Left kidney (tissue), 8 donors: ENCODE measurements at places on chromosomes 7 and 10. TPM values are rescaled to one million over a fixed set of nuclear protein-coding genes. Genes with fewer than 3 reads are reported as not detected.

Gene STN1
- polyA plus RNA-seq = 24.1 TPM

DNA sequence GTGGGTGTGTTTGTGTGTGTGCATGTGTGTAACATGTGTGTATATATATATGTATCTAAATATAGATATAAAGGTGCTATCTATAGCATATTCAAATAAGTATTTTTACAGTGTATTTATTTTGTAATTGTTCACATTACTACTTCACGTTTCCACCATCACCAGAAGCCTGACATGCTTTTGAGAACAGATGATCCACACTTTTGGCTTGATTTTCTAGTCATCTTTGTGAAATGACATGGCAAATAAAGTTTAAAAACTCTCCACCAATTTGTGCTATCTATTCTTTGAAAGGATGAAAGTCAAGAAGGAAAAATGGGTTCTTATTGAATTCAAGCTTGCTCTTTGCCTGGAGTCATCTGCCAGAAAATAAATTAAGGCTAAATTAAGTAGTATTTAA lies 294.0 kb upstream of the AKR1E2 start:
- no peak for DNase-seq

DNA sequence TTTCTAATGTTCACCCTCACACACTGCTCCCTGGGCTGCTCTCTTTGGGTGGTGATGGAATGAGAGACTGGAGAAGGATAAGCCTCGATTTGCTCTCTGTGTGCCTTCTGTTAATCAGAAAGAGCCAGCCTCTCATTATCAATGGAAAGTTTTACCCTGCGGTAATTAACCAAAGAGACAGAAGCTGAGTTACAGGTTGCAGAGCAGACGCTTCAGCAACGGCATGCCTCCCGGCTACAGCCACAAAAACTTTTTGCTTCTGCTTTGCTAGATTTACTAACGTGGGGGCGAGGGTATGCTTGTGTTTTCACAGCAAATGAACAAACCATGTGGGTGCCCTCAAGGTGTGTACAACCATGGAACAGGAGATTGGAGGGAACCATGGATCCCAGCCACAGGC lies 18.0 kb downstream of the GIMAP4 start:
- DNase-seq = no peak

DNA sequence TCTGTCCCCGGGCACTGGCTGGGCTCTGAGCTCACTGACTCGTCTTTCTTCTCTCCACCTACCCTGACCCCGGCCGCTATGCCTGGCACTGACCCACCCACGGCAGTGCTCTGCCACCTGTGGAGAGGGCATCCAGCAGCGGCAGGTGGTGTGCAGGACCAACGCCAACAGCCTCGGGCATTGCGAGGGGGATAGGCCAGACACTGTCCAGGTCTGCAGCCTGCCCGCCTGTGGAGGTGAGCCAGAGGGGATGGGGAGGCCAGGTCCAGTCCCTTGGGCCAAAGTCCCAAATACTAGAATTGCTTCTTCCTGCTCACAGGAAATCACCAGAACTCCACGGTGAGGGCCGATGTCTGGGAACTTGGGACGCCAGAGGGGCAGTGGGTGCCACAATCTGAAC lies 27.3 kb downstream of the TBATA start:
- DNase-seq = no peak
